Small intestine (tissue), 16 donors: ENCODE measurements at places on chromosomes 3 and 15. TPM values are rescaled to one million over a fixed set of nuclear protein-coding genes. Genes with fewer than 3 reads are reported as not detected.

Gene CISH
- polyA plus RNA-seq: 7.8 TPM

Gene ADGRG7
- polyA plus RNA-seq: 48.1 TPM

Gene SAMMSON
- polyA plus RNA-seq: not detected

Gene GOLGA8N
- polyA plus RNA-seq: 1.1 TPM

Gene HYAL1
- polyA plus RNA-seq: 4.5 TPM

Gene PP2D1
- 0.37 TPM for polyA plus RNA-seq

Gene CHRNB4
- 1.4 TPM for polyA plus RNA-seq

Gene PLXNB1
- 129 TPM for polyA plus RNA-seq

Gene IGSF11
- not detected for polyA plus RNA-seq

Gene KNG1
- not detected for polyA plus RNA-seq

Gene TTLL13
- 0.27 TPM for polyA plus RNA-seq

Gene AP2M1
- 283 TPM for polyA plus RNA-seq

Gene CAND2
- 1.5 TPM for polyA plus RNA-seq

Gene CNTN3
- not detected for polyA plus RNA-seq

Gene GPR15
- 0.54 TPM for polyA plus RNA-seq

Gene NANOGP8
- not detected for polyA plus RNA-seq

Gene SMCO1
- polyA plus RNA-seq: not detected

Gene RHOV
- polyA plus RNA-seq: 0.67 TPM

Gene NR2E3
- polyA plus RNA-seq: 0.27 TPM

Gene CTDSPL
- polyA plus RNA-seq: 16.7 TPM

Gene NEK10
- polyA plus RNA-seq: 0.79 TPM

Gene SLC28A2
- polyA plus RNA-seq: 30.5 TPM

Gene SH2D7
- 2.9 TPM for polyA plus RNA-seq

Gene SQOR
- 68.9 TPM for polyA plus RNA-seq

Gene C2CD4B
- polyA plus RNA-seq: 1.4 TPM

Gene VGLL3
- 1.6 TPM for polyA plus RNA-seq

Gene UQCC5
- polyA plus RNA-seq: 38.9 TPM

Gene MORC1
- not detected for polyA plus RNA-seq

Gene KCNMB3
- polyA plus RNA-seq: 3.9 TPM

Gene FAM219B
- 12.7 TPM for polyA plus RNA-seq

Gene TMEM207
- polyA plus RNA-seq: not detected

Gene CX3CR1
- polyA plus RNA-seq: not detected

Gene SAMD7
- polyA plus RNA-seq: not detected

Gene SLC51B
- 23.5 TPM for polyA plus RNA-seq

Gene ZBTB38
- 24.9 TPM for polyA plus RNA-seq

Gene CFAP92
- 0.78 TPM for polyA plus RNA-seq

Gene CMTM7
- 8.2 TPM for polyA plus RNA-seq

Gene GRIP2
- polyA plus RNA-seq: 1.4 TPM

Gene C3orf49
- polyA plus RNA-seq: not detected

Gene CD86
- polyA plus RNA-seq: 2.4 TPM
